ENCODE measurements at places on chromosomes 7 and 10.

DNA sequence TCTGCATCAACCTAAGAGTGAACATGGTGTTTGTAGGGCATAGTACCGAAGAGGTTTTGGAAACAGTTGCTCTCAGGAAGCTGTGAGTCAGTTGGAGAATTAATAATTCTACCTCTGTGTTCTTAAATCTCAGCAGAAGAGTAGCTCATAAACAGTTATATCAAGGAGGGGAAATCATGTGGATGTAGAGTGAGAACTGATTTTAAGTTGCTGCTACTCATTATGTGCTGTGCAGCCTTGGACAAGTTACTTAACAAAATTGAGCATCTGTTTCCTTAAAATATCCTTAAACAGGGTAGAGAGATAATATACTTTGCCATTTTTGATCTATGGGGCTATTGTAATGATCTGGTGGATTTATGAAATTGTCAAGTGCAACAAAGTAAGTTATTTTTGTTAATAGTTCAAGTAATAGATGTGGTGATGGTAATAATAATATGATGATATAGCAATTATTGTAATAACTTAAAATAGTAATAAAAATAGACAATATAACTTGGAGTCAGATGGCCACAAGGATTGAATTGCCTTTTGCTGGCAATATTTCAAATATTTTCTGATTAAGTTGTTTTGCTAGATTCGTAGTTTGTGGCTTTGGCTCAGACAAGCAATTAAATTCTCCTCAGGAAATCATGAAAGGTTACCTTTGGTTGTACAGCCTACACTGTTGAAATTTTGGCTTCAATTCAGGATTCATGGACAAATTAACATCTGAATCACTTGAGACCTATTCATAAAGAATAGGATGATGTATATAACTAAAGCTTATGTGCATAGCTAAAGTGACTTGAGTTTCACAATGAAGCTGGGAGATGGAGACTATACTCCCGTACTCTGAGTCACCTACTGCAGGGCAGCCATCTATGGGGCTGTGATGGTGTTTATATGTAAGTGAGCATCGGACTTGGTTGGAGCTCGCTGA lies 228.5 kb downstream of the CDK14 start:
- peak; percentile 88 for DNase-seq

GRCh38 chr10:113241599-113242360 lies 291.7 kb downstream of the TCF7L2 start:
- no peak for DNase-seq

DNA sequence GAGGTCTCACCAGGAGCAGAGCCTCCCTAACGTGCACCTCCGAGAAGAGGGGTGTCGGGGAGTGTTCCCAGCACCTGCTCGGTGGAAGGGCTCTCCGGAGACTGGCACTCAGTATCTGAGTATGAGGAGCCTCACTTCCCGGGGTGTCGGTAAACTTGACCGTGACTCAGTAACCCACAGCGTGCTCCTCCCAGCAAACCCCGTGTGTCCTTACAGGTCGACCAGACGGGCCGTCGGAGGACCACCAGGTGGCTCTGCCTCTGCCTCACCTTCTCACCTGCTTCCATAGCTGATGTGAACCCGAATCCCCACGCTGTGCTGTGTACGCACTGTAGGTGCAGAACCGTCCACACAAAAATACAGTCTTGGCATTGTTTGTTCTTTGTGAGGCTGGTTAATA lies 29.0 kb upstream of the KNDC1 start:
- DNase-seq: no peak

GRCh38 chr10:36118314-36118713 lies 476.2 kb upstream of the FZD8 start:
- DNase-seq: no peak

DNA sequence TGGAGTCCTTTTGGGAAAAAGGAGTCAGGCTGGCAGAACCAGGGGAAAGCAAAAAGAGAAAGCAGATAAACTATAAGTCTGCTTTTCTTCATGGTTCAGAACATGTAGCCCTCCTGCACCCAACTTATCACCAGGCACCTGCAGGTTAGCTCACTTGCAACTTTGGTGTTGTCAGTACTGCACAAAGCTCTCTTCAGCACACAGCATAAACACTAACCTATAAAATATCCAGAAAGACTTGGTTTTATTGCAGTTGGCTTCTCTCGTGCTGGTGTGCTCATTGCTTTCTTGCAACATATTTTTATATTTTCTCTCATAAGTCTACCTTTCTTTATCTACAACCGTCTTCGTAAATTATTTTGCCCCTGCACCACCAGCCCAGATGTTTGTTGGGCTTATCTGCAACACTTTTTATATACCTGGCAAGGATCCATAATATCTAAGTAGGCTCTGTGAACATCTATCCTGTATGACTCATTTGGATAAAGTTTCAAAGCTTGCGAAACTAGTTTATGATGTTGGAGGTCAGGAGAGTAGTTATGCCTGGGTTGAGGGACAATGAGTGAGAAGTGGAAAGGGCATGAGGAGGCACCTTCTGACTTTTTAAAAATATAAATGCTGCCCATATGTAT lies 164.6 kb downstream of the ANKRD30A start:
- DNase-seq: no peak

- no peak for DNase-seq
These were observed 108.2 kb downstream of the ANKRD61 start for GRCh38 chr7:6139189-6139996.

Data from COLO829 (cell line).